ENCODE measurements at places on chromosomes 5 and 9.
A peak's percentile ranks its signal among the peaks of the same experiment; 100 is the strongest.

GRCh38 chr5:43192558-43193180, 644 bp downstream of the NIM1K start:
- peak; percentile 10 for DNase-seq

DNA sequence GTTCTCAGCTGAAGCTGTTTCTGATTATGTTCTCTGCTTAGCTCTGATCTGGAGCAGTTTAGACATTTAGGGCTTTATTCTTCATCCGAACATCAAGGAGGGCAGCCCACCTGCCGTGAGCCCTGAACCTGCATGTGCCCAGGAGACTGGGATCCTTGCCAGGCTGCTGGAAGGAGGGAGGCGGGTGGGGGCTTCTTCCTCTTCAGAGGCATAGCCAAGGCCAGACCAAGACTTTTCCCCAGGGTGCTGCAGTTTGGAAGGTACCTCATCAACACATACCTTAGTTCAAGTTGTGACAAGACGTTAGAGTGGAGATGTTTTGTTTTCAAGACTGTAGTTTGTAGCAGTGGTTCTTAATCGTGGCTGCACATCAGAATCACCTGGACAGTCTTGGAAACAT, 64.9 kb downstream of the RALGPS1 start:
- DNase-seq, result no peak

GRCh38 chr9:90285946-90286345, 356.7 kb downstream of the DIRAS2 start:
- DNase-seq, result no peak

- DNase-seq, result no peak
These were observed 19.2 kb downstream of the ANKHD1 start for GRCh38 chr5:140420665-140421361.

DNA sequence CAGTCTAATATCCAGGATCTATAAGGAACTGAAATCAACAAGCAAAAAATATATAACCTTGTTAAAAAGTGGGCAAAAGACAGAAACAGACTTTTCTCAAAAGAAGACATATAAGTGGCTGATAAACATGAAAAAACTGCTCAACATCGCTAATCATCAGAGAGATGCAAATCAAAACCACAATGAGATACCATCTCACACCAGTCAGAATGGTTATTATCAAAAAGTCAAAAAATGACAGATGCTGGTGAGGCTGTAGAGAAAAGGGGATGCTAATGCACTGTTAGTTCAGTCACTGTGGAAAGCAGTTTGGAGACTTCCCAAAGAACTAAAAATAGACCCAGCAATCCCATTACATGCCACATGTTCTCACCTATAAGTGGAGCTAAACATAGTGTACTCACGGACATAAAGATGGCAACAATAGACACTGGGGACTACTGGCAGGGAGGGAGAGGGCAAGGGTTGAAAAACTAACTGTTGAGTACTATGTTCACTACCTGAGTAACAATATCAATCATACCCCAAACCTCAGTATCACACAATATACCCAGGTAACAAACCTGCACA, 11.7 kb upstream of the TSSK1B start:
- DNase-seq, result no peak

DNA sequence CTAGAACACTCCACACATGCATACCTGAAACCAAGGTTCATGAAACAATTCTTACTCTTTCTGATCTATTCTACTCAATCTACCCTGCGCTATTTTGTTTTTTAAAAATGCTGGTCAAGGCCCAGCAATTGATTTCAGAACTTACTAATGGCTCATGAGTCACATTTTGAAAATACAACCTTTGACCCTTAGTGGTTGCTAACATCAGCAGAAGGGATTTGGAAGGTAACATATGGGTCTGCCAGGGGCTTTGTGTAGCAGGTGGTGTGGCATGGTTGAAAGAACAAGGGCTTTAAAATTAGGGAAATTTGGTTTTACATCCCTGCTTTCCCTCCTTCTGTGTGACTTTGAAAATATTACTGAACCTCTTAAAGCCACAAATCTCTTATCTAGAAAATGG, 101.4 kb downstream of the ATG10 start:
- DNase-seq, result no peak

DNA sequence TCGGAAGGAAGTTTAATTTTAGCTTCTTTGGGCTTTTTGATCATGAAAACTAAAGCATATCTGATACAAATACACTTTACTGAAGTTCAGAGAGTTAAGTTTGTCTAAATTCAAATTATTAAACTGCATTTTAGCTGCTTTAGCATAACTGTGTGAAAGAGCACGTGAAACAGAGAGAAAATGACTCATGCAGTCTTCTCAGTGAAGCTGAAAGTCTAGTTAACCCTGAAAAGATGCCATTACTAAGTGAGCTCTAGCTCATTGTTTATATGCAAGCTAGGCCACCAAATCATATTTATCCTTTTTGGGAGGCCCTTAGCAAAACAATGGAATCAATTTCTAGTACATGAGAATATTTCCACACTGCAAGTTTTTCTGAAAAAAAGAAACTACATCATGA, 27.6 kb downstream of the TPD52L3 start:
- DNase-seq, result no peak

GRCh38 chr9:82418334-82418733, 429.8 kb downstream of the SPATA31D1 start:
- no peak for DNase-seq

DNA sequence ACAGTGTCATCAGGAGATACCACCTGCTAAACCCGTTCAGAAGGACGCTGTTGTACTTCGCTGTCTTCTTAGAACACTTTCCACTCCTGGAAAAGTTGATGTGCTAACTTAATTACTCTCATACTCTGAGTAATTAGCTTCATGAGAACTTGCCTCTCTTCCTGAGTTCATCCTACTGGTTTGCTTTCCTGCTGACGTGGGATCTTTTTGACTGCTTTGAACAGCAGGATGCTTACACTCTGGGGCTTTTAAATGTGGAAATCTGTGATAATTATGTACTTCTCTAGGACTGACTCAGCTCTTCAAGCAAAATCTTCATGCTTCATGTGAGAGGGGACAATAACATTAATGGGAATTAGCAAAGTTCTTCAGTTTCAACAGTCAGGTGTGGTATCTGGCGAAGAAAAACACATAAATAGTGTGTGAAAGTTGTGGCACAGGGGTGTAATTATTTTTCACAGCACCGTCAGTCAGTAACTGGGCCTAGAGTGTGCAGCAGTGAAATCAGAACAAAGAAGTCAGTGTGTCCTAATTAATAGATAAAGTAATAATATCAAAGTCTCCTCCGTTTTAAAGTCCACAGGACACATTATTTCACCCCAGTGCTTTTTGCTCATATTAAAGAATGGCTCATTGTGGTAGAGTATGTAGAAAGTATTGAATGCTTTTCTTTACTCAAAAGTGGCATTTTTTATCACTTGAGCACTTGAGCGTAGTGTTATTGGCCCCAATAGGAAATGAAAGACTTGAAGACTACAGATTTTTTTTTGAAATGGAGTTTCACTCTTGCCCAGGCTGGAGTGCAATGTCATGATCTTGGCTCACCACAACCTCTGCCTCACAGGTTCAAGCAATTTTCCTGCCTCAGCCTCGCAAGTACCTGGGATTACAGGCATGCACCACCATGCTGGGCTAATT, 140.9 kb upstream of the DMRT1 start:
- no peak for DNase-seq

GRCh38 chr9:134847752-134848432, 32.7 kb upstream of the FCN2 start:
- no peak for DNase-seq

GRCh38 chr9:8857068-8857925, 1057.7 kb upstream of the DMAC1 start:
- no peak for DNase-seq

DNA sequence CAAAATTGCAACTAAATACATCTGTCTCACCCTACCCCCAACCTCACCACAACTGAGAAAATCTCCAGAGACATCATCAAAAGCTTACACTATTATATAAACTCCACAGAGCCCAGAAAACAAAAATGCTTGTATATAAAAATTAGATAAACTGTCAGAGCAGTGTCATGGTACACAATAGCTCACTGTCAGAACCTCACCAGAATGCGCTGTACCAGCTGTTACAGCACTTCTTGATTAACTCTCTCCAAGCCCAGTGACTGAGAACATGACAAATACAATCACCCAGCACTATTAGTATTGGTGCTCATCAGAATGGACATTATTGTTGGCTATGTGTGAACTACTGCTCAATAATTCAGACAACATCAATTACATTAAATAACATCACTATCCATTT, 65.7 kb downstream of the ZDHHC21 start:
- DNase-seq, result no peak

DNA sequence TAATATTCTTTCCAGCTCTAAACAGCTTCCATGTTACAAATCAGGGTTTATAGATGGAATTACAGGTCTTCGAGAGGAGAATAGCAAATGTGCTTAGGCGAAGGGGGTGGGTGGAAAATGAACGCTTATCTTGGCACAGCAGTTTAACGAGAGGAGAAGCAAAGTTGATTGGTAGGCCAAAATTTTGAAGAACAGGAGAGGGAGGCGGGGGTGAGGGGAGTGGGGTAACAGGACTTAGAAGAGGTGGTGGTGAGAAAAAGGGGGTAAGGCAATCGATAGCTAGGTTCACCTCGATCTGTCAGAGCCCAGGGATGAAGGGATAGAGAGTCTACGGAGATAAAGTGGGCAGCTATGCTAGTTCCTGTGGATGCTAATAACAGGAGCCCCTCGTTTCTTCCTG, 764 bp downstream of the ANKRA2 start:
- no peak for DNase-seq

GRCh38 chr5:33367416-33367815, 73.3 kb upstream of the TARS1 start:
- DNase-seq, result no peak

DNA sequence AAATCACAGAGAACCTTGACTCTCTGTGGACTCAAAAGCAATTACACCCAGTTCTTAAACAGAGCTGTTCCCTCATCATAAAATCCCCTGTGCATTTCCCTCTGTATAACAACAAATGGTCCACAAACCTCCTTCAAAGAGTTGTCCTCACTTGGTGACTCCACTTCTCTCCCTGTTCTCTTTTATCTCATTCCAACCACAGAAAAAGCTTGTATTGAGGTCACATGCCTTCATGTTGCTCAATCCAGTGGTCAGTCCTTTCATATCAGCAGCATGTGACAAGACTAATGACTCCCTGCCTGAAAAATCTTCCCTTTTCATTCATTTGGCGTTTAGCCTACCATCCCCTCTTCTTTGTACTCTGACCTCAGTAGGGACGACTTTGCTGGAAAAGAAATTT, 158.0 kb downstream of the DEPDC1B start:
- no peak for DNase-seq

- no peak for DNase-seq
These were observed 34.4 kb downstream of the ICE1 start for GRCh38 chr5:5456858-5457257.

DNA sequence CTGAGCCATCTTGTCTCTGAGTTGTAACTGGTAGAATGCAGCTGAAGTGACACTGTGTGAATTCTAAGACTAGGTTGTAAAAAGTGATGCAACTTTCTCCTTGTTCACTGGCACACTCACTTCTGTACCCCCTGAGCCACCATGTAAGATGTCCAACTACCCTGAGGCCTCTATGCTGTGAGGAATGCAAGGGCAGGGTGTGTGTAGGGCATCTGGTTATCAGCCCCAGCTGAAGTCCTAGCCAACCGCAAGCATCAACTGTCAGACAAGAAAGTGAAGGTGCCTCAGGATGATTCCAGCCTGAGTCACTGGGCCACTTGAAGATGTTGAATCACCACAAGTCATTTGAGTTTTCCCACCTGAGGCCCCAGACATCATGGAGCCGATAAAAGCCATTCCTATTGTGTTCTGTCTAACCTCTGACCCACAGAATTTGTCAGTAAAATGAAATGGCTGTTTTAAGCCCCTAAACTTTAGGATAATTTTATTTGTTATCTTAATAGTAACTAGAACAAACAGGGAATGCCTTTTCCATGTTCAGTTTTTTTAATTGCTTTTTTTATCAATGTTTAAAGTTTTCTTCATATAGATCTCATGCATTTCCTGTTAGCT, 18.7 kb upstream of the RHOBTB3 start:
- DNase-seq, result no peak

GRCh38 chr5:168793841-168794837, 215.0 kb upstream of the PANK3 start:
- DNase-seq, result peak; percentile 43

DNA sequence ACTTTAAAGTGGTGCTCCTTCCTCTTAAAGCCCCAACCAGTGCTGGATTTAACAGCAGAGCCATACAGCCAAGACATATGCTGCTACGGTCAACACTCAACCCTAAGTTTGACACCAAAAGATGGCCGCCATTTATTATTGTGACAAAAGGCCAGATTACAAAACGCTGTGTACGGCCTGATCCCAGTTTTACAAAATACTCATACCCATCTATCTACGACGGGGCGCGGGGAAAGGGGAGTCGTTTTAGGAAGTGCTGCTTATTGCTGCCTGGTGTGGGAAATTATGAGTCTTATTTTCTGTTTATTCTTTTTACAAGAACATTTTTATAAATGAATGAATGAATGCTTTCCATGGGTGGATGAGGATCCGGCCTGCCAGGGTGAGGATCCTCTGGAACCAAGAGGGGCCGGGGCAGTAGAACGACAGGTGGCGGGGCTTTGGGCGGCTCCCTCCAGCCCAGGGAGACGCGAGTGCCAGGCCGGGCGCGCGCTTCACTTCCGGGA, 457 bp upstream of the IDNK start:
- no peak for DNase-seq

DNA sequence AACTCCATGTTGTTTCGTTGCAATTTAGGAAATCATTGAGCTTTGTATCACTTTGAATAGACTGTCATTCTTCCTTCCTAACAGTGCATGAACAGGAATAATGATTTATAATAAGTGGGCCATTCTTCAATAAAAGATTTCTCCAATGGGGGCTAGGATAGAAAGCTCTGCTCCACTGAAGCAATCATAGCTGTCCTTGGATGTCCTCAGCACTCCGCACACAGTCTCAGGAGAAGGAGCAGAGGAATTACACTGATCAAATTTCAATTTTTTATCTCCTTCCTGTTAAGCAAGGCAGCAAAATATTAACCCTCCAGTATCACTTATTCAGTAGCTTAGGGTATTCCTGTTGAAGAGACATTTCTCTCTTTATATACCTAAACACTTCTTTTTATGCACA, 532.7 kb upstream of the ST8SIA4 start:
- DNase-seq, result no peak

DNA sequence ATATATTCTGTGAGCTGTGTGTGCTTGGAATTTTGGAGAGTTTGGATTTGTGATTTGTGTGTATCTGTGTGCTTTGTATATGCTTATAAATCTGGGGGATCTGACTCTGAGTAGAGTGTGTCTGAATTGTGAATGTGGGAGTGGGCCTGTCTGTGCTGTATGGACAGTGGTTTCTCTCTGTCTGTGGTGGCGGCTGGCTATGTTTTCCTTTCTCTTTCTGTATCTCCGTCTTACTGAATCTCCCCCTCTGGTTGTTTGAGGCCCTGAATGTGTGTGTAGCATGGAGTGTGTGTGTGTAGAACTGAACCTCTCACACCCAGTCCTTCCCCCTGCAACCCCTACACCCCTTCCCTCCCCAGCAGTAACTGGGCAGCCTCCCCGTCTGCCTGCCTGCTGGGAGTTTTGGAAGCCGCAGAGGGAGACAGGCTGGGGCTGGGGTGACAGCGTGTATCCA, 4.7 kb downstream of the CXXC5 start:
- DNase-seq, result no peak

Data from substantia nigra (tissue), 51 donors.